A549 treated with Hydrocortisone at 1 μM for 4 hours (cell line): ENCODE measurements at places on chromosomes 7 and 10. TPM values are rescaled to one million over a fixed set of nuclear protein-coding genes. Genes with fewer than 3 reads are reported as not detected.

GPR85 gene
- total RNA-seq = not detected in 5 replicates

SPDYE6 gene
- total RNA-seq = not detected in 5 replicates

SAP25 gene
- total RNA-seq = 0.18 to 0.85 TPM (median 0.21 TPM) in 4 of 5 replicates, not detected in the other

MYH16 gene
- 0.24 to 0.41 TPM (median 0.35 TPM) in 5 replicates for total RNA-seq

TAS2R4 gene
- total RNA-seq = 0.06 to 0.18 TPM (median 0.10 TPM) in 5 replicates

NPFFR1 gene
- not detected in 5 replicates for total RNA-seq

MYPN gene
- total RNA-seq = 2.2 to 2.9 TPM (median 2.6 TPM) in 5 replicates

PDZD7 gene
- 0.67 to 1.1 TPM (median 0.77 TPM) in 5 replicates for total RNA-seq
